ENCODE measurements at places on chromosomes 5 and 9.
A peak's percentile ranks its signal among the peaks of the same experiment; 100 is the strongest.

- no peak for DNase-seq
Observed at GRCh38 chr5:171701100-171701541, 84.5 kb upstream of the SMIM23 start.

- no peak for DNase-seq
Observed at GRCh38 chr5:56306433-56307150, 73.5 kb upstream of the ANKRD55 start.

DNA sequence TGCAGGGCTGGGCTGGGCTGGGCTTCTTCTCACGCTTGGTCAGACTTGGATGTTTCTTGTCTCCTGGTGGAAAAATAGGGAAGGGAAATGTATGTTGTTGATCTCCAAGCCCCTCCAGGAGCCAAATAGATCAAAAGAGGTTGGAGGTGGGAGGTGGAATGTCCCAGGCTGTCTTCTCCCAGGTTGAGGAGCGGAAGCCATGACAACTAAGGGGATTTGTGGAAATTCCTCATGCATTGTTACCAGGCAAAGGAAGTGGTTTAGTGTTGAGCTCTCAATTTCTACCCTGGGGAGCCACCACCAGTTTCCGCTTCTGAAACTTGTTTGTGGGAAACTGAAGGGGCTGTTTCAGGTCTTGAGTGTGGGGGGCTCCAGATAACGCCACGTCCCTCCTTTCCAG is 79.0 kb downstream of the SPRY4 start:
- DNase-seq, result no peak

- no peak for DNase-seq
Observed at GRCh38 chr9:78144663-78145377, 91.1 kb upstream of the CEP78 start.

- DNase-seq, result no peak
Observed at GRCh38 chr9:78468231-78468630, 171.3 kb downstream of the PSAT1 start.

GRCh38 chr9:129344641-129345495 is 166.8 kb upstream of the IER5L start:
- no peak for DNase-seq

GRCh38 chr9:92455217-92455616 is 27.1 kb downstream of the ASPN start:
- no peak for DNase-seq

- DNase-seq, result no peak
Observed at GRCh38 chr9:133704711-133705181, 33.4 kb downstream of the SARDH start.

DNA sequence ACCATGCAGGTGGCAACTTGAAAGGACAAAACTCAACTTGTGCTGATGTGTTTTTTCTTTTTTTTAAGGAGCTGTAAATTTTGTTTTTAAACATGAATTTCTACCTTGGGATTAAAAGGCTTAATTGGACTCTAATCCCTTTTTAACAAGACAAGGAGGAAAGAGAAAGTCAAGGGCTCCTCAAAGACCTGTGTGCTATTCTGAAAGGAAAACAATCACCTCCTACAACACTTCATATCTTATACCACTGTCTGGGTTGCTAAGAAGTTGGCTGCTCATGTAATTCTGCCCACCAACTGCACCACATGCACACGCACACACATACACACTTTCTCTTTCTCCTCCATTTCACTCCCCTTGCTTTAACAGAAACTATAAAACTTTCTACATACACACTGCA is 78.6 kb downstream of the SH3RF2 start:
- no peak for DNase-seq

GRCh38 chr5:90293931-90294330 is 115.6 kb downstream of the CETN3 start:
- DNase-seq, result no peak

DNA sequence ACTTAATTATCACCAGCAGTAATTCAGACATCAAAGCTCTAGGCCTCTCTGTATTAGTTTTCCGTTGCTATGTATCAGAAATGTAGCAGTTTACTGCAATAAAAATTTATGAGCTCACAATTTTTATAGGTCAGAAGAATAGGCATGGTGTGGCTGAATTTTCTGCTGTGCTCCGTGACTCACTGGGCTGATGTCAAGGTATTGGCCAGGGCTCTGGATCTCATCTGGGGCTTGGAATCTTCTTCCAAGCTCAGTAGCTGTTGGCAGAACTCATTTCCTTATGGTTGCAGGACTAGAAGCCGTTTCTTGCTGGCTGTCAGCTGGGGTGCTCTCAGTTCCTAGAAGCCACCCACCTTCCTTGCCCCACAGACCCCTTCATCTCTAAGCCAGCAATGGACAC is 66.3 kb downstream of the PSAT1 start:
- no peak for DNase-seq

DNA sequence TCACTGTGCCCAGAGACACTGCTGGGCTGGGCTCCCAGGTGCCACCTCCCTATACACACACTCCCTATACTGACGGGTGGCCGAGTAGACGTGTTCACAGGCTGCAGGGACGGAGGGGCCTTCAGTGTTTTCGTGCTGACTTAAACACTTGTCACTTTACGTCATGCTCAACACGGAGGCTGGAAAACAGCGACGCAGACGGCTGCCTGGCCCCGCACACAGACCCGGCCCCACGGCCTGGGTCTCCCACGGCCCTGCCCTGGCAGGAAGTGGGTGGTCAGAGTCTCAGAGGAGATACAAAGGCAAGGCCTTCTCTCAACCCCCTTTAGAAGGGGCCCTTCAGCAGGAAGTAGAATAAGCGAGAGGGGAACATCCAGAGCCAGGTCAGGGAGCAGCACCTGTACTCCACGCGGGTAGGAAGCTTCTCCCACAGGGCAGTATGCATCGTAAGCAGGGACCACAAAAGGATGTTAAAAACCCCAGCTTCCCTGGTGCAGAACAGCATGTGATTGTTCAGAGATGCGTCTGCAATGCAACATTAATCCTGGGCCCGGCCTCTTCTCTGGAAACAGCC is 11.9 kb upstream of the TBC1D9B start:
- no peak for DNase-seq

DNA sequence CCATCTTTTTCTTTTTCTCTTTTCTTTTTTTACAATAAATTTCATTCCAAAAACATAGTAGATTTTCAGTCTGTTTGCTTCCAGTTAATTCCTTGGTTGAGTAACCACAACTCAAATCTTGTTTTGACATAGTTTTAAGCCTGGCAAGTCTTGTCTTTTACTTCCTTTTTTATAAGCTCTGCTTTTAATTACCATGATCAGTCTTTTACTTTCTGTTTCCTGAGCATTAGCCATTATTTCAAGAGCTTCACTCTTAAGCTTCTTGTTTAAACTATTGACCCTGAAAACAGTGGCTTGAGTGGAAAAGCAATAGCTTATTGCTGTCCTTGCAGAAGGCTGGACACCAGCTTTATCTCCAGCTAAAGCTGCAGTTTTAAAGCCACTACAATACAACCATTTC is 1363.3 kb downstream of the MAT2B start:
- no peak for DNase-seq

DNA sequence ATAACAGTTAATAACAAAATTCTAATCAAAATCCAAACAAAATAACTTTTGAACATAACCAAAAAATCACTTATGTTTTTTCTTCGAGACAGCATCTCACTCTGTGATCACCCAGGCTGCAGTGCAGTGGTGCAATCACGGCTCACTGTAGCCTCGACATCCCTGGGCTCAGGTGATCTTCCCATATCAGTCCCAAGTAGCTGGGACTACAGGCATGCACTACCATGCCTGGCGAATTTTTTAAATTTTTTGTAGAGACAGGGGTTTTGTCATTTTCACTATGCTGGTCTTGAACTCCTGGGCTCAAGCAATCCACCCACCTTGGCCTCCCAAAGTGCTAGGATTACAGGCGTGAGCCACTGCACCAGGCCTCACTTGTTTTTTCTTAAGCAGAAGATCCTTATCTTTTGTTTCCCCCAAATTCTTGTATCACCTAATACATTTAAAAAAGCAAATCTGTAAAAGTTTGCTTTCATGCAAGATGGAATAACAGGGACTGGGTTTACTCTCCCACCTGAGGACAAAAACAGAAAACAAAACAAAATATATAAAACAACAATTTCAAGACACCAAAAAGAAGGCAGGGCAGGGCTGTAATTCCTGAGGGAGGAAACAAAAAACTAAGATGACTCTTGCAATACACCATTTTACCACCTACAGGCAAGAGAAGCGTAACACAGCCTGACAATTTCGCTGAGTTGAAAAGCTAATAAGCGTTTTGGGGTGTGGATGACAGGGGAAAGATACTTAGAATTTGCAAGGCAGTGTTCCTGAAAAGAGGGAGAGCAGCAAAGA is 71.4 kb downstream of the RAPGEF6 start:
- no peak for DNase-seq

- no peak for DNase-seq
Observed at GRCh38 chr9:133463864-133464615, 4.3 kb downstream of the CACFD1 start.

DNA sequence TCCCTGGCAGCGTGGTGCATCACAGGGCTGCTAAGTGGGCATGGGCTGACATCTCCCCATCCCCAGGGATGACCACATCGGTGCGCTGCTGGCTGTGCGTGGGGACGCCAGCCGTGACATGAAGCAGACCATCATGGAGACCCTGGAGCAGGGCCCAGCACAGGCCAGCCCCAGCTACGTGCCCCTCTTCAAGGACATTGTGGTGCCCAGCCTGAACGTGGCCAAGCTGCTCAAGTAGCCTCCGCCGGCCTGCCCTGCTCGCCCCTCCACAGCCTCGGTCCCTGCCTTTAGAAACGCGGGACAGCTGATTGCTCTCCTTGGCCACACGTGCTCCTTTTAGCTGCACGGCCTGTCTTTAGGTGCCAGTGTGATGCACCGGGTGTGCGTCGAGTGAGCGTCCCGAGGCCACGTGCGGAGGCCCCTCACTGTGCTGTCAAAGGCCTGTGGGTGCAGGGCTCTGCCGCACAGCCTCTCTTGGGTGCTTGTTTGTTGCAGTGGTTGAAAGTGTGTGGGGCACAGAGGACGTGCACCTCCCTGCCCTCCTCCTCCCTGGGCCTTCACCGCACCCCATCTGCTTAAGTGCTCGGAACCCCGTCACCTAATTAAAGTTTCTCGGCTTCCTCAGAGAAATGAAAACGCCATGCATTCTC is 23.8 kb downstream of the EXOC3 start:
- no peak for DNase-seq

DNA sequence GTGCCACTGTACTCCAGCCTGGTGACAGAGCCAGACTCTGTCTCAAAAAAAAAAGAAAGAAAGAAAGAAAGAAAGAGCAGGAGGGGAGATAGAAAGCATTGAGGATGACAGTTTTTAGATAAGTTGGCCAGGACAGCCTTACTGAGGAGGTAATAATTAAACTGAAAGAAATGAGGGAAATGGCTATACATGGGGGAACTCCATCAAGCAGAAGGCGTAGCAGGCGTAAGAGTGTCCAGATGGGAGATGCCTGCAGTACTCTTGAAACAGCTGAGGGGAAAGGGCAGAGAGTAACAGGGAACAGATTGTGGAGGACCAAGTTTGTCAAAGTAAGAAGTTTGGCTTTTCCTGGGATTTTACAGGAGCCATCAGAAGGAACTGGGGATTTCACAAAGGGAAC is 57.5 kb downstream of the HMGCS1 start:
- no peak for DNase-seq

DNA sequence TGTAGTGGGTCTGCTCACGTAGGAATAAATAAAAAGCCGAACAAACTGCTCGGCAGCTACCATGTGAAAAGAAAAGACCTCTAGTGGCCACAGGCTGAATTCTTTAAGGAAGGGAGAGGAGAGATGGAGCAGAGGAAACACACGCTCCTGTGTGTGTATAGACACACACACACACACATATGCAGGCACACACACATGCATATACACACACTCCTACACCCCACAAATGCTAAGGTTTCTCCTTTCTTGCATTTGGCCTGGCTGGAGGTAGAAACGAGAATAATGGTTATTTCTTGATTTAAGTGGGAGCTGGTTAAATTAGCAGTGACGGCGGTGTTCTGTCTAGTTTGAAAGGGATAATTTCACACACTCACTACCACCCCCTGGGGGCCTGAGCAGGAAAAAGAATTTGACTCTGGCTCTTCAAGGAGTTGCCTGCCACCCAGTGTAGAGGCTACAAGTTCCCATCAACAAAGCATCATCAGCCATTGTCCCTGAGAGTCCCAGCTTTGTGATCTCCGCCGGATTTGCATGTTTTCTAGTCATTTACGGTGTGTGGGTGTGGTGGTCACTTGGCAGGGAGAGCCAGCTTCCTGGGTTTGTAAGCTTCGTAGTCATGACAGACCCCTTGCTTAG is at the start of gene INSYN2B:
Gene INSYN2B, minus strand, starts transcription at position 78 of the 636 bp plus-strand sequence. CDS start 96,597 bp downstream, outside the sequence.
- peak; percentile 6 for DNase-seq

DNA sequence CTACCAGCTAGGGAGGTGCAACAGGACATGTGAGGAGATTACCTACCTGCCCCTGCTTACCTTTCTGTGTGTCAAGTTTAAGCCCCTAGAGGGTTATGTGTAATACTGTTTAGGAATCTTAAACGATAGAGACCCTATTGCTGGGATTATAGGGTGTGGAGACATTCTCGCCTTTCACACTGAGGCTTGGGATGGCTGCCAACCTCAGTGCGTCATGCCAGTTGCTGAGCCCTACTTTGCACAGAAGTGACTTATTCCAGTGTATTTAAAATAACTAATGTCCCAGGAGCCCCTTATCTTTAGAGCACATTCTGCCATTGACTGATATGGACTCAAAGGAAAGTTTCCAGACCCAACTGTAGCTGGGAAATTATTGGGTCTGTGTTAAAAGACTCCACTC is 76.6 kb upstream of the XPA start:
- no peak for DNase-seq

- DNase-seq, result no peak
Observed at GRCh38 chr5:145971108-145971507, 34.7 kb downstream of the SH3RF2 start.

- no peak for DNase-seq
Observed at GRCh38 chr5:150052956-150053712, 33.2 kb downstream of the CSF1R start.

DNA sequence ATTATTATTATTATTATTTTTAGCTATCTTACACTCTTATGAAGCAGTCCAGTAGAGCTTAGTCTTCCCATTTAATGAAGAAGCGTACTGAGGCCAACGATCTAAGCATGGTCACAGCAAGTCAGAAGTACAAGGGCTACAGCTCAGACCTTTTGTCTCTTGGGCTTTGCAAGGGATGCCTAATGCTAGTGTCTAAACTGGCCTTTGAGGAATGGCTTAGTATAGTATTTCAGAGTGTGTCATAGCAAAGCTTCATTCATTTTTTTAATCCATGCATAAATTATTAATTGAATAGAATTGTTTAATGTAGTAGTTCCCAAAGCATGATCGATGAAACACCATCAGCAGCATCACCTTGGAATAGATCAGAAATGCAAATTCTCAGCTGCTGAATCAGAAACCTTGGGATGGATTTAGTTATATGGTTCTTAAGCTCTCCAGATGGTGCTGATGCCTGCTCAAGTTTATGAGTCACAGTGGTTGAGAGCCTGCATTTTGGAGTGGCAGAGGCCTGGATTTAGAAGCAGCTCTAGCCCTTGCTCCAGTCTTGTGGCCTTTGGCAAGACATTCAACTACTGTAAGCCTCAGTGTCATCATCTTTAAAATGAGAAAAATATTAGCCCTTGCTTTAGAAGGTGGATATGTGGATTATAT is 6.1 kb downstream of the IL12B start:
- DNase-seq, result no peak

- no peak for DNase-seq
Observed at GRCh38 chr5:488744-489688, 35.2 kb downstream of the SLC9A3 start.

- no peak for DNase-seq
Observed at GRCh38 chr5:9621379-9621903, 8.7 kb downstream of the TAS2R1 start.
